ENCODE measurements at places on chromosomes 7 and 10.

DNA sequence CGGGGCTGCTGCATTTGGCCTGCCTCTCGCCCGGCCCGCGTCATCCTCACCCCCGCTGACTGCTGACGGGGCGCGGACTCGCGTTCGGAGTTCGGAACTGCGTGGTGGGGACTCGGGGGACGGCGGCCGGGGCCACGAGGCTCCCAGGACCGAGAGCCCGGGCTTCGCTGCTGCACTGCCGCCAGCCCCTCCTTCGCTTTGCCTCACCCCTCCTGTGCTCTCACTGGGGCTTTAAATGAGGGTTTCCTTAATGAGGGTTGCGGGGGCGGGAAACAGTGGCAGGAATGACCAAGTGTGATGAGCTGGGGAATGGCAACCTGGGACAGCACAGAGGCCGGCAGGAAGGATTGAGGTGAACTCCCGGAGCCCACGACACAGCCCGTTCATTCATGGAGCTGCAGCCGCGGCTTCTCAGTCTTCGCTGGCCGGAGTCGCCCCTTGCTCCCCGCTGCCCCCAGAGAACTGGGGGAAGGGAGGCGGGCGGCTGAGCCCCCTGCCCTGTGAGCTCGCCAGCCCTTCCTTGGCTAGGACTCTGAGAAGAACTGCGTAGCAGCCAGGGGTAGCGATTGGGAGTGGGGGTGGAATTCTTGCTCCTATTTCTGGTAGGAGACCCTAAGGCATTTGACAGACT, 1.5 kb upstream of the LRRC4 start:
- DNase-seq = peak; percentile 31

DNA sequence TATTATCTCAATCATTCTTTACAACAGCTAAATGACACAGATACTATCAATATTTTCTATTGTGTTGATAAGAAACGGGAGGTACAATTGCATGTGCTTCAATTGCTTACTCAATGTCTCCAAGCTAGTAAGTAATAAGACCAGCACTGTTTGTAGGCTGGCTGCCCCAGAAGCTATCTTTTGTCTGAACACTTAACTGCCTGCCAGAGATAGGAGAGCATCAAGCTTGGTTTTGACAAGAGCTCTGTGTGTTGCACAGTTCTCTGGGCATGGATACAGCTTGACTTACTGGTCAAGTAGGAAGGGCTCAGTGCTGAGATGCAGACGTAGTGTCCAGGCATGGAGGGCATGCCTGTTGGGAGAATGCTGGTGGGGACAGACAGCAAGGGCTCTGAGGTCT, 26.3 kb upstream of the CAPZA2 start:
- DNase-seq = no peak

- DNase-seq = no peak
Observed at GRCh38 chr10:15478429-15478828, 107.3 kb upstream of the FAM171A1 start.

- no peak for DNase-seq
Observed at GRCh38 chr7:129308047-129308446, 83.2 kb downstream of the AHCYL2 start.

GRCh38 chr10:121152033-121152432, 300.9 kb downstream of the WDR11 start:
- DNase-seq = no peak

- no peak for DNase-seq
Observed at GRCh38 chr10:61975391-61975932, 74.0 kb downstream of the ARID5B start.

DNA sequence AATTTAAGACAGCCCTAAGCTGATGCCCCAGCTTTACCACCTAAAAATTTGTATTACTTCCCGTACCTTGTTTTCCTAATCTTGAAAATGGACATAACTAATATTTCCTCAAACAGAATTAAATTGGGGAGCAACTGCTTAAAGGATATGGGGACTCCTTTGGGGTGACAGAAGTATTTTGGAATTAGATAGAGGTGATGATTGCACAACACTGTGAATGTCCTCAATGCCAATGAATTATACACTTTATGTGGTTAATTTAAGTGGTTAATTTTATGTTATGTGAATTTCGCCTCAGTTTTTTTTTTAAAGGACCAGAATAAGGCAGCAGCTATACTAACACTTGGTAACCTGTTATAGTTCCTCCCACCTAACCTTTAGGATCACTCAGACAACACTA, 19.9 kb upstream of the NPFFR1 start:
- no peak for DNase-seq

DNA sequence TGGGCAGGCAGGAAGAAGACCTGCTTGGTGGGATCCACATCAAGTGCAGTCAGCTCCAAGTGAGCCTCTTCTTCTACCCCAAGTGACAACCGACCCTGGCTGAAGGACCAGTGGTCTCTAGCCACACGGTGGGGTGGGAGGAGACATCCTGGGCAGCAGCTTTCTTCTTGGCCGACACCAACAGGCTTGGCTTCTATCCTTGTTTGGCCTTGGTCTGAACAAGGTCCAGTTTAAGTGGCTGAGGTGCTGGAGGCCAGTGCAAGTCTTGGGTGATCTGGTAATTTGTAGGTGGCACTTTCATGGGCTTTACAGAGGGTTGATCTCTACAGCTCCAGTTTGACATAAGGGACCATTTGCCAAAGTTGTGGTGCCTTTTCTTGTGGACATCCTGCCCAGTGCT, 63.6 kb upstream of the PDCD4 start:
- no peak for DNase-seq

GRCh38 chr7:124162667-124163066, 129.8 kb upstream of the TMEM229A start:
- DNase-seq = no peak

DNA sequence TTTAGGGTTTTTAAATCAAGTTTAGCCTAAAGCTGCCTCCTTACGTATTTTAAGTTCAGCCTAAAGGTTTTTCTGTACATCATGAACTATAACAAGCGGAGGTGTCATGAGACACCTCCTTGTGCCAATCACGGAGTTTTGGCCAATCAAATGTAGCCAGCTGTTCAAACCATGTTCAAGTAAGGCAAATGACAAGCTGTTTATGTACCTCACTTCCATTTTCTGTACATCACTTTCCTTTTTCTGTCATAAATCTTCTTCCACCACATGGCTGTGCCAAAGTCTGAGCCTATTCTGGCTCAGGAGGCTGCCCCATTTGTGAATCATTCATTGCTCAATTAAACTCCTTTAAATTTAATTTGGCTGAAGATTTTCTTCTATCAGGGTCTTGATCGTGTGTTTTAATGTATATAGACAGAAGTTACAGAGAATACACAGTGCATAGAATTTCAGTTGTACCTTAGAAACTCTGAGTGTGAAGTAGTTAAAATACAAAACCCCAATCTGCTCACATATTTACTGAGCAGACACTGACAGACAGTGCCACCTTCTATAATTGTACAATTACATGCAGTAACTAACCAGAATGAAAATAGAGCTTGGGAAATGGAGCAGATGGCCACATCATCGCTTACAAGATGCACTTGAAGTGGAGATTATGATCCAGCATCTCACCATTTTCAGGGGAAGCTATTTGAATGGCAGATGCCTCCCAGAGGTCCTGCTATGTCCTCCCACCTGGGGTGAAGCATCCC, 76.9 kb upstream of the LANCL2 start:
- DNase-seq = no peak

DNA sequence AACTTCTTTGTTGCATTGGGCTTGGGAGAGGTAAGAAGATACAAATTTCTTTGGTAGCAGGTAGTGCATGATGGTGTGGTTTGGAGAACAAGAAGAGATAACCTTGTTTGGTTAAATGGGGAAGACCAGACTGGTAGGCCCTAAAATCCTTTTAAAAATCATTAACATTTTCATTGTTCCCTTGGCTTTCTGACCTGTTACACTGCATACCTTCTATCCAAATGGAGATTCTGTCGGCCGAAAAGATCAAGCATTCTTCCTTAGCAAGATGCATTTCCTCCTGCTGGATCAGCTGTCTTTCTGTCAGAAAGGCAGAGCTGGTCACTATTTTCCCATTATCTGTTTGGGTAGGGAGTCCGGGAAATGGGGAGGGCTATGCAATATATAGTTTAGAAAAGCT, 33.7 kb downstream of the AGK start:
- no peak for DNase-seq

Data from activated T-cell treated with anti-CD3 and anti-CD28 coated beads, Interleukin-2, amount 50 U/mL, for 48 hours (primary cell).